ENCODE measurements at places on chromosomes 12 and 14.

DNA sequence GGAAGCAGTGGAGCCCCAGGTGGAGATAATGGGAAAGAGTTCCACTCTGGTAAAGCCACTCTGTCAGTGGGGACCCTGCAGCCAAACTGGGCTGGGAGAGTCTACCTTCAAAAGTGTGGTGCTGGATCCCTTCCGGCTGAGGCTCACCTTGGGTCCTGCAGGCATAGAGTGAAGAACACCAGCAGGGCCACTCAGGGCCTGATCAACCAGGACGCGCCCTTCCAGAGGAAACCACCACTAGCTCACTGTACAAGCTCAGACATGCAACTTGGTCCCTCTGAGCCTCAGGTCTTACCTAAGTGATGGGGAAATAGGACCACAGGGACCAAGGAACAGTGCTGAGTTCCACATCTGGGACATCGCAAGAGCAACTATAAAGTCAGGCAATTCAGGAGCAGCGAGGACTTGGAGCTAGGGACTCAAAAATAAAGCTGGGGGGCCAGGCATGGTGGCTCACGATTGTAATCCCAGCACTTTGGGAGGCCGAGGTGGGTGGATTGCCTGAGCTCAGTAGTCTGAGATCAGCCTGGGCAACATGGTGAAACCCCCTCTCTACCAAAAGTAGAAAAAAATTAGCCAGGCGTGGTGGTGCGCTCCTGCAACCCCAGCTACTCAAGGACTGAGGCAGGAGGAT lies 5.9 kb upstream of the PRPH start:
- DNase-seq, result no peak

DNA sequence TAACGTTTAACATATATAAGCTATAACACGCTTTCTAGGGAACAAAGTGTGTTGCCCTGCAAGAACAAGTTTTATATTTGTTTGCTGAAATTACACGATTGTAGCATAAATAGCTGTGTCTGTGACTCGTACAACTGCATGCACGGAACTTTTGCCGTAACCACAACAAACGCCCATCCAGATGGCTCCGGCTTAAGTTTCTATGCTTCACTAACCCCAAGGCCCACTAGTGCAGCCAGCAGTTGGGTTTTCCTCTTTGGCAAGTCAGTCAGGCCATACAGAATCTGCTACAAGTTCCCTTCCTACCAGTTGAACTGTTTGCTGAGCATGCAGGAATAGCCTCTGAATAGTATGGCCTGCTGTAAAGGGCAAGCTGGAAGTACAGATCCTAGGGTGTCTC lies 12.1 kb downstream of the CSRP2 start:
- no peak for DNase-seq

DNA sequence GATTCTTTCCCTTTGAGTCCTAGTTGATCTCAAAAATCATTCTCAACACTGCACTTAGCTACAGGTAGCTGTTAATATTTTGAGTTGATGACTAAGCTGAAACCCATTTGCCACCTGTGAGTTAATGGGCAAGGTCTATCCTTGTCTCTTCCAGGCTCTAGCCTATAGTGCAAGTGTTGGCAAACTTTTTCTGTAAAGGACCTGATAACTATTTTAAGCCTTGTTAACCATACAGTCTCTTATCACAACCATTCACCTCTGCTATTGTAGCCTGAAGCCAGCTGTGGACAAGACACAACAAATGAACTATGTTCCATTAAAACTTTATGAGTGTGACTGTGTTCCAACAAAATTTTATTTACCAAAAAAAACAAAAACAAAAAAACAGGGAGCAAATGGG lies 19.4 kb downstream of the RAP1B start:
- no peak for DNase-seq

- DNase-seq, result no peak
These were observed 173.1 kb downstream of the FLRT2 start for GRCh38 chr14:85702997-85703396.

DNA sequence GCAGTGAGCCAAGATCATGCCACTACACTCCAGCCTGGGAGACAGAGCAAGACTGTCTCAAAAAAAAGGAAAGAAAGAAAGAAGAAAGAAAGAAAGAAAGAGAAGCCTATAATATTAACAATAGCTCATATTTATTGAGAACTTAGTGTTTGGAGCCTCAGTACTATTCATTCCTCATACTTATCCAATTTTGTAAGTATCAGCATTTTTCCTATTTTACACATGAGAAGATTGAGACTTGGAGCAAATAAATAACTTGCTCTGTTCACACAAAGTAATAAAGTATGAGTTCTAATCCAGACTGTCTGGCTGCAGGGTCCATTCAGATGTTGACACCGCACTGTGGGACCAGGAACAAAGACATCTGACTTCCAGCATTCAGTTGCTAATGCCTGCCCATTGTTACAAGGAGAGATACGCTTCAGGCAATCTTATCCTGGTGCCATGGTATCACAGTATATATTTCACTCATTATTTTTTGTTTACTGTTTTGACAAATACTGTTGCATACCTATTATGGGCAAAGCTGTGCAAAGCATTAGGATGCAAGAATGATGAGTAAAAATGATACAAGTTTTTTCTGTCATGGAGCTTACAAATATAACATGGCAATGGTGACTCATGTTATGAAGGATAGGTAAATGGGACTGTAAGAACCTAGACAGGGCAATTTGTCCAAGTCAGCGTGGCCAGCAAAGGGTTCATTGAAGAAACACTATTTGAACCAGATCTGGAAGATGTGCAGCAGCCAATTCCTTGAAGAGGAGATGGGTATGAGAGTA lies 21.4 kb upstream of the TMTC2 start:
- peak; percentile 35 for DNase-seq

Data from activated CD4-positive, alpha-beta T cell treated with anti-CD3 and anti-CD28 coated beads, Interleukin-2, amount 50 U/mL, for 16 hours (primary cell).